Activated naive CD8-positive, alpha-beta T cell treated with anti-CD3 and anti-CD28 coated beads for 36 hours (primary cell): ENCODE measurements at places on chromosomes 16 and 17. TPM values are rescaled to one million over a fixed set of nuclear protein-coding genes. Genes with fewer than 3 reads are reported as not detected.

DNA sequence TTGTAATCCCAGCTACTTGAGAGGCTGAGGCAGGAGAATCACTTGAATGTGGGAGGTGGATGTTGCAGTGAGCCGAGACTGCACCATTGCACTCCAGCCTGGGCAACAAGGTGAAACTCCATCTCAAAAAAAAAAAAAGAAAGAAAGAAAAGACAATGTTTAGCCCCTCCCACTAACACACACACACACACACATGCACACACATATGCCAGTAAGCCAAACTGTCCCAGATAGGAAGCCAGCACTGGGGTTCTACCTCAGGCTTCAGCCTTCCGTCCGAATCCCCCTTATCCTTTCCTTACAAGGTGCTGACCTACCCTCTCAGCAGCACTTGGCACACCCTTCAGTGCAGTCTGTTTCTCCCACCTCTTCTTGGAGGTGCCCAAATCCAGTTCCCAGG, 8.7 kb upstream of the KCNH6 start:
- no peak for DNase-seq

DNA sequence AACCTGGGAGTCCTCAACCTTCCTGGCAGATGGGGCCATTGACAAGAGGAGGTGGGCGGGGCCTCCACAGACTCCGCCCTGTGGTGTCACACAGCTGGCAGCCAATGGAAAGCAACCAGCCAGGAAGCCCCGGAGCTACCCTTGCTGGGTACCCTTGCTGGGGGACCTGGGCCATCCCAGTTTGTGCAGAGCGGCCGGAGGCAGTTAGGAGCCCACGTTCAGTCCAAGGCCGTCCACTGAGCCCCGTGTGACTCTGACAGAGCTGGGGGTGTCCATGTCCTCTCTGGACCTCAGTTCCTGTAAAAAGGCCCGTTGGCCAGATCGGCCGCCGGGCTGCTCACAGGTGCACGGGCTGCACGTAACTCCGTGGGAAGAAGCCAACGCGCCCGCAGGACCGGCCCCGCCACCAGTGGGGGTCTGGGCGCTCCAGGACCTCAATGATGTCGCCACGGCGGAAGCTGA, 17.1 kb upstream of the FAM83G start:
- DNase-seq: peak; percentile 37

- DNase-seq: no peak
Measured at GRCh38 chr16:53743149-53743566, 39.2 kb downstream of the FTO start.

DNA sequence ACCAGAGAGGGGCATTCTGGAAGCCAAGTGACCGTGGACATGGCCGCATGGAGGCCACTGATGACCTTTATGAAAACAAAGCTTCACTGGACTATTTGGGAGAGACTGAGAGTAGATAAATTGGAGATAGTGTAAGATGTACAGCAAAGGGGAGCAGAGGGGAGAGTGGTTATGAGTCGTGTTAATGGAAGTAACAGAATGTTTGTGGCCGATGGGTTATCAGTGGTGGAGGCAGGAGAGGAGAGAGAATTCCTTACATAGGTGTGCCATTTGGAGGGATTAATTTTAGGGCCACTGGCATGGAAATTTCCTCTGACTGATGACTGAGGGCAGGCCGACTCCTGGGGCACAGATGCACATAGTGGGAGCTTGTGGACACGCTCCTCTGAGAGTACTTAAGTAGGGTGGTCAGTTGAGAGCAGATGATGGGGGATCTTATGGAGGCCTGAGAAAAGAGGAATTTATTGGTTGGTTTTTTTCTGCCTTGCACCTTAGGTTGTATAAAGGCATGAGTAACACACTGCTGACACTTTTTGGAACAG, 19.2 kb downstream of the PRPSAP2 start:
- DNase-seq: no peak

GRCh38 chr17:9064311-9064834, 43.1 kb downstream of the NTN1 start:
- DNase-seq: no peak

- DNase-seq: no peak
Measured at GRCh38 chr17:560432-560873, 154.2 kb downstream of the VPS53 start.

COPS3 gene
- 141 TPM for total RNA-seq

ZSCAN10 gene
- not detected for total RNA-seq

DNA sequence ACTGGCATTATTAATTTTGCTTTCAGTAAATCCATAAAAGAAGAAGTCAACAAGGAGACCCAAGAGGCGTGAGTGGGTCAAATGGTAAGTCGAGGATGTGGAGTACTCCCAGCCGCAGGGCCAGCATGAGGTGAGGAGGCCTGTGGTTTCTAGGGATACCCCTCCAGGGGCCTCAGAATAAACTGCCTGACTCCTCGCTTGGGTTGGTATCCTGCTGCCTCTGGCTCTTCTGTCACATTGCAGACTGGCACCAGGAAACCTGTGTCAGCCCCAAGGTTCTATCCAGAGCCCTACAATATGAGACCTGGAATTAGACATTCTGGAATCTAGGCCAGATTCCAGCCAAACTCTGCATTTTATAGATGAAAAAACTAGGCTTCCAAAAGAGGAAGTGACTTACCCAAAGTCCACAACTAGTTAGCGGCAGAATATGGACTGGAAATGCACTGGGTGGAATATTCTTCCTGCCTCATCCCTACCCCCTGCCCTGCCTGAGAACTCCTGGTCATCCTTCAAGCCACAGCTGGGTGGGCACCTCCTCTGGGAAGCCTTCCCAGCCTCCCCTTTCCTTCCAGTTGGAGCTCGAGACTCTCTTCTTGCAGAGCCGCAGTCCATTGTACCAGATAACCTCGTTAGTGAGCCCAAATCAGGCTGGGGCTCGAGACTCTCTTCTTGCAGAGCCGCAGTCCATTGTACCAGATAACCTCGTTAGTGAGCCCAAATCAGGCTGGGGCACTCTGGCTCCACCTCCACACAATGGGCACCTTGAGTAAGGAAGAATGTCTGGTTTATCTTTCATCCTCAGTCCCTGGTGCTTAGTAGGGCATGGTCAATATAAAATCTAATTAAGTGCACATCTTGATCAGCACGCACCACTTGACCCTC, 22.6 kb downstream of the C17orf67 start:
- DNase-seq: no peak

GRCh38 chr17:13135506-13135905, 117.7 kb upstream of the ELAC2 start:
- no peak for DNase-seq

OR2C1 gene
- total RNA-seq: not detected

ASB16 gene
- total RNA-seq: not detected

DNA sequence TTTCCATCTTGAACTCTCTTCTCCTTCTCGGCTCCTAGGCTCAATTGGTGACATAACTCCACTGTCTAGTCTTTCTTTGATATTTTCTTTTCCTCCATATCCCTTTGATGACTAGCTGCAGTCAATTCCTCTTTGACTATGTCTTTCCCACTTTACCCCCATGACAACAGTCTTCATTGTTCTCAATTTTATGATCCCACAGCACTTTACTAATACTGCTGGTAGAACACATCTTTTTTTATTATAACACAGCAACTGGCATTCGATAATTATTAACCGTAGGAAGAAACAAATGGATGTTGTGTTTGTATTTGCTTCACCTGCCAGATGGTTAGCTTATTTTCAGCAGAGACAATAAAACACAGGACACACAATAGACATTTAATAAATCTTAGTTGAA, 1.3 kb downstream of the KRTAP3-3 start:
- no peak for DNase-seq

GRCh38 chr16:75138636-75139035, 9.7 kb upstream of the ZFP1 start:
- no peak for DNase-seq

DNA sequence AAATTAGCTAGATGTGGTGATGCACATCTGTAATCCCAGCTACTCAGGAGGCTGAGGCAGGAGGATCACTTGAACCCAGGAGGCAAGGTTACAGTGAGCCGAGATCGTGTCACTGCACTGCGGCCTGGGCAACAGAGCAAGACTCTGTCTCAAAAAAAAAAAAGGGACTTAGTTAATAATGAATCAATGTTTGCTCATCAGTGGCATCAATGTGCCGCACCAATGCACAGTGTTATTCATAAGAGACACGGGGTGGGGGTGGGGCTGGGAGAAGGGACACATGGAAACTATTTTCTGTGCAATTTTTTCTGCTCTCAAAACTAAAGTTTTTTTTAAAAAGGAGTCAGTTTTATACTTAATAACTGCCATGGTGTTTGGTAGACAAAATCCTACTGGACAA, 6.8 kb upstream of the ATP2C2 start:
- DNase-seq: no peak

GRCh38 chr17:78777881-78778280, 4.2 kb downstream of the CYTH1 start:
- DNase-seq: peak; percentile 42

DNA sequence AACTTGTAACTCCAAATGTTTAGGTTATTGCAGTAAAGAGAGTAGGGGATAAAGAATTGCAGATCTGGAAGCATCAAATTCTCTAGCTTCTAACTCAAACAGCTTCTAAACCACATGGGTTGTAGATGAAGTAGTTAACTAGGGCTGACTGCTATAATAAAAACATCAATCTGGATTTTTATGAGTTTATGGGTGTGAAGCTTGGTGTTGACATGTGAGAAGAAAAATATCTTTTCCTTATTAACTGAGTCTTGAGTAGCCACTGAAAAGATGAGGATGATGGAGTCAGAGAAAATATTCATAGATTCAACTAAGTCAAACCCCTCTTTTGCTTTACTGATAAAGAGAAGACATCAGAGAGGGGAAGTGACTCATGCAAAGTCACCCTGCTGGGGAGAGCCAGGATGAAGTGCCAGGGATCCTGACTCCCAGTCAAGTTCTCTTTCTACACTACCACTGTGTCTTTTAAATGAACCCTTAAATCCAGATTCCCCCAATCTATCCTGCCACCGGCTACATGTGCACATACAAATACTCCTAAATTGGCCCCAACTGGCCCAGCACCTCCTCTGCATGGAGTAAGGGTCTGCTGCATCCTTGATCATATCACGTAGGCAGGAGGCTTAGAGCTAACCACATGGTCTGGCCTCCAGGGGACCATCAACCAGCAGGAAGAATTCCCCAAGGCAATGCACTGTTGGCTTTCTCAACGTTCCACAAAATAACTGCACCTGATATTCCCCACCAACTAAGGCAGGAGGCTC, 264.0 kb upstream of the CCL2 start:
- no peak for DNase-seq

GRCh38 chr16:4892361-4893102, 44.4 kb downstream of the PPL start:
- no peak for DNase-seq

- no peak for DNase-seq
Measured at GRCh38 chr17:61474934-61475333, 22.7 kb downstream of the TBX4 start.

PRCD gene
- total RNA-seq: 0.66 TPM

DNA sequence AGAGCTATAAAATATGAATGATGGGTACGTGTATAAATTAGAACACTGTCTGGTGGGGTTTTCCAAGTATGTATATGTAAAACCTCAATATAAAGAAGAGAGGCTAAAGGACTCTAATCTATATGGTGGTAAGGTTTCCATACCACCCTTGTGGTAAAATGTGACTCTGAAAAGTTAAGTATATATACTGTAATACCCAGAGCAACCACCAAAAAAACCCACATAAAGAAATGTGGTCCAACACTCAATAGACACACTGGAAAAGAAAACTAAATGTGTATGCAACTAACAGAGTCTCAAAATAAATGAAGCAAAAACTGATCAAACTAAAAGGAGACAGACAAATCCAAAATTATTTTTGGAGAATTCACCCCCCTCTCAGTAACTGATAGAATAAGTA, 72.2 kb downstream of the XPO6 start:
- no peak for DNase-seq
